ENCODE measurements at places on chromosomes 2 and 18. TPM values are rescaled to one million over a fixed set of nuclear protein-coding genes. Genes with fewer than 3 reads are reported as not detected.

DNA sequence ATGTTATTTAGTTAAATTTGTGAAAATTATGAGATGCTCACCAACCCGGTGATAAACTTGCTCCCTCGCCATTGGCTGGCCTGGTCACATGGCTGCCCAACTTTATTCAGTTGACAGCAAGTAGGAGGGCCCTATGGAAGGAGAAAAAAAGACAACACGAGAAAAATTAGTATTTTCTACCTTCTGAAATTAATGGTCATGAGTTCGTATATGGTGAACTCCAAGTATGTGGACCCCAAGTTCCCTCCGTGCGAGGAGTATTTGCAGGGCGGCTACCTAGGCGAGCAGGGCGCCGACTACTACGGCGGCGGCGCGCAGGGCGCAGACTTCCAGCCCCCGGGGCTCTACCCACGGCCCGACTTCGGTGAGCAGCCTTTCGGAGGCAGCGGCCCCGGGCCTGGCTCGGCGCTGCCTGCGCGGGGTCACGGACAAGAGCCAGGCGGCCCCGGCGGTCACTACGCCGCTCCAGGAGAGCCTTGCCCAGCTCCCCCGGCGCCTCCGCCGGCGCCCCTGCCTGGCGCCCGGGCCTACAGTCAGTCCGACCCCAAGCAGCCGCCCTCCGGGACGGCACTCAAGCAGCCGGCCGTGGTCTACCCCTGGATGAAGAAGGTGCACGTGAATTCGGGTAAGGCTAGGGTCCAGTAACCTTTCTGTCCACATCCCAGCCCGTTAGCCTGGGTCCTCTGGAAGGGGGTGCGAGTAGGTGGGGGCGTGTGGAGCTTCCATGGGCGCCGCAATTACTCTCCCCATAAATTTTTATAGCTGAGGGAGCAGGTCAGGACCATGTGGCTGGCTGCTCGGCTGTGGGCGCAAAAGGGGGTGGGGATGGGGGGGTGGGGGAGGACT is at the start of gene HOXD4:
Gene HOXD4, plus strand, starts transcription at position 109 of the 846 bp plus-strand sequence. Its CDS starts 84 bp downstream, at position 193.
- DNase-seq: no peak

GRCh38 chr2:200477667-200478131 is 32.2 kb downstream of the KCTD18 start:
- DNase-seq: no peak

- no peak for DNase-seq
These were observed 20.9 kb downstream of the TWIST2 start for GRCh38 chr2:238868616-238869292.

GRCh38 chr18:57728941-57729511 is 74.1 kb downstream of the ATP8B1 start:
- no peak for DNase-seq

DNA sequence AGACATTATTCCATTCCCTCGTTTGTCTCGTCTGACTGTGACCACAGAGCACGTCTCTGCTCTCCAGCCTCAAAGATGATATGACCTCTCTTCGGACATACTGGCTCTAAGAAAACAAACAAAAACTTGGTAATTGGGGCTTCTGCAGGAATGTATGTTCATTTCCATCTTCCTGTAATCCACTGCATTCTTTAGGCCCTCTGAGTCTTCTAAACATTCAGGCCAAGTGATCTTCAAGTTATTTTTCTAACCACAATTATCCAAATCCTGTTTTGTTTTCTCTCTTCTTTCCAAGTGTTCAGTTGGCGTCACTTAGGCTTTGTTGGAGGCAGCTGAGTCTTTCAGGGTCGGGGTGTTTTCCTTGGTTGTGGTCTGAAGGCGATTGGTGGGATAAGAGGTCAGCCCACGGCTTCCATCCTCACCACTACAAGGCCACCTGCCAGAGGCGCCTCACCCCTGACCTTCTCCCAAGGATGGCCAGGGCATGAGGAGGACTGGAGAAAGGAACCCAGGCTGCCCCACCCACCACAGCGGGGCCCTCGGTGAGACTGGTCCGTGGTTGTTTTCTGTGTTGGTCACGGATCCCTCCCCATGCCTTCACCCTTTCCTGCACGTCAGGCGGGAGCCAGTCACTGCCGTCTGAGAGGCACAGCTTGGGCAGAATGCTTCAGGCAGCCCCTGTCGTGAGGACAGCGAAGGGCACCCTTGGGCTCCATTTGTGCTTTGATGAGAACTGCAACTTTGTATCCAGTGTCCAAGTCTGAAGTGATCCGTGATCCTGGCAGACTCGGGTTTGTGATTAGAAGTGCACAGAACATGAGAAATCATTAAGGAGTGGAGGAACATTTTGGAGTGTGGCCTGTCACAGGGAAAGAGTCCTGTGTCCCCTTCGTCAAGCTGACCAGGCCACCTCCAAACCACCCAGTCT is 88.6 kb upstream of the FHL2 start:
- no peak for DNase-seq

Gene GCFC2
- total RNA-seq: 67.7 TPM

- DNase-seq: no peak
These were observed 60.7 kb downstream of the WDR7 start for GRCh38 chr18:56711708-56712445.

DNA sequence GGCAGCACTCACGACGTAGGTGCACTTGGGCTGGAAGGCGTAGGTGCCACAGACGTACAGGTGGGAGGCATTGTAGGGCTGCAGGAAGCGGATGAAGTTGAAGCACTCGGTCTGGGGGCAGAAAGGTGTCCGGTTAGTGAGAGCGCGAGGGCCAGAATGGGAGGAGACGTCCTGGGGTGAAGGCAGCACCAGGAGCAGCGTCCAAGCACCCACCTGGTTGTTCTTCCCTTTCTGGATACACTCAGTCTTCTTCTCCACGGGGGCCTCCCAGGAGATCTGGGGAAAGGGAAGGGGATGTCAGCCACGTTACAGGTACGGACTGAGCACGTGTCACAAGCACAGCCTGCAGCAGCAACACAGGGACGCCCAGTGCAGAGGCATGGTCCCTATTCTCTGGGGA is 4.2 kb downstream of the SEMA4C start:
- DNase-seq: no peak

DNA sequence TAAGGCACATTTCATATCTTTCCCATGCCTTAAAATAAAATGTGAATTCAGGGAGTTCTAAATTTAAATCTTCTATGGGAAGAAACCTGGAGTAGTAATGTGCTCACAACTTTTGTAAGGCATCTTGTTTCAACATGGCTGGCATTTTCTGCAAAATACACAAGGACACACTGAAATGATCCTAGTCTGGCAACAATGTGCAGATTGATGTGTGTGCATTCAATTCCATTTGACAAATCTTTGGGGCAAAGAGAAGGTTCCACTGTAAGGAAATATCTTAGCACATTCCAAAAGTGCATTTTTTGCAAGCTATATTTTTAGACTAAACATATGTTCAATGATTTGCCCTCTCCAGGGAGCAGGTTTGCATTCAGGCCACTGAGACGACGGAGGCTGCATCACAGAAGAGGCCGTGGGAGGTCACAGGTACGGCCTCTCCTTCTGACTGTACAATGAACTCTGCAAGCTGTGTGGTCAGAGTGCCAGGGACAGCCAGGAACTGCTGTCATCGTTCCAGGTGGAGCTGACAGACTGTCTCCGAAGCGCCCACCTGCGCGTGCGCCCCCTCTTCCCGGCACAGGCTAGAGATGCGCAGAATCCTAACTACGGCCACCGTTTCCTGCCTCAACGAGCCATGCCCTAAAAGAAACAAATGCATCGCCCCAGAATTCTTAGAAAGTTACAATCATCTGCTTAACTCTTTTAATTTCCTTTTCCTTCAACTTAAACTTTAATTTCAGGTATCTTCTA is 149.2 kb upstream of the POU3F3 start:
- no peak for DNase-seq

All from Karpas-422 (cell line).